ENCODE measurements at places on chromosomes 16 and 17.

DNA sequence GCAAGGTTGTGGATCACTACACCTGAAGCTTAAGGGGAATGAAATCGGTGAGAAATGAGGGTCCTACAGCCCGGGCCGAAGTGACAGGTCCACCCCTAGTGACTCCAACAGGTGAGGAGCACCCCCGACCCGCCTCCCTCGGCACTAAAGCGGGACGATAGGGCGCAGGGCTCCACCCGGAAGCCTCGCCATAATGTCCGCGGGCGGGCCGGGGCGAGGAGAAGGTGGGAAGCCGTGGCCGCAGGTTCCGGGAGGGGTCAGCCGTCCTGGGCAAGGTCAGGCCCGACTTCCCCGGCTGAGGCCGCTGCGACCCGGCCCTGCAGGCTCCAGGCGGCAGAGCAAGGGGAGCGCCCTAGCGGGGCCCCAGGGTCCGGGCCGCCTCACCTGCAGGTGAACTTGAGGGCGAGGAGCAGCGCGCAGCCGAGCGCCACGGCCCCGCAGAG is 543 bp downstream of the TXNDC11 start:
- no peak for DNase-seq

GRCh38 chr17:14198013-14198412 is 38.6 kb downstream of the CDRT15 start:
- no peak for DNase-seq

DNA sequence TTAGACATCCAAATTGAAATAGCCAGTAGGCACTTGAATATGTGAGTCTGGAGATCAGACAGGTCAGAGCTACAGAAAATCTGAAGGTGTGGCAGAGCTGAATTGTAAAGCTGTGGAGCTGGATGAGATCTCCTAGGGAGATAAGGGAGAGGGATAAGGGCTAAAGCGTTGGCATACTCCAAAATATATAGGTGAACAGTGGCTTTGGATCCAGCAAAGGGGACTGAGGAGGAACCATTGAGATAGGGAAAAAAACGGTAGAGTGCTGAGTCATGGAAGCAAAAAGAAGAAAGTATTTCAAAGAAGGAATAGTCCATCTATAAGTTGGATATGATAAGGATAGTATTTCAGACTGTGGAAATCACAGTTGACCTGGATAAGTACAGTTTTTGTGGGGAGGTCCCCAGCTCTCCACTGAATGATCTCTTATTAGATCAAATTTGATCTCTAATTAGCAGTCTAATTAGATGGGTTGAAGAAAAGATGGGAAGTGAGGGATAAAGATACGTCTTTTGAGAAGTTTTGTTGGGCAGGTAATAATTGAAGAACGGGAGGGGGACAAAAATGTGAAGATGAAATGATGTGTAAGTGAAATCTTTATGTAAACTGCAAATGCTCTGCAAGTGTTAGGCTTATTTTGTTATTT is 587 bp upstream of the DBF4B start:
- DNase-seq = no peak

DNA sequence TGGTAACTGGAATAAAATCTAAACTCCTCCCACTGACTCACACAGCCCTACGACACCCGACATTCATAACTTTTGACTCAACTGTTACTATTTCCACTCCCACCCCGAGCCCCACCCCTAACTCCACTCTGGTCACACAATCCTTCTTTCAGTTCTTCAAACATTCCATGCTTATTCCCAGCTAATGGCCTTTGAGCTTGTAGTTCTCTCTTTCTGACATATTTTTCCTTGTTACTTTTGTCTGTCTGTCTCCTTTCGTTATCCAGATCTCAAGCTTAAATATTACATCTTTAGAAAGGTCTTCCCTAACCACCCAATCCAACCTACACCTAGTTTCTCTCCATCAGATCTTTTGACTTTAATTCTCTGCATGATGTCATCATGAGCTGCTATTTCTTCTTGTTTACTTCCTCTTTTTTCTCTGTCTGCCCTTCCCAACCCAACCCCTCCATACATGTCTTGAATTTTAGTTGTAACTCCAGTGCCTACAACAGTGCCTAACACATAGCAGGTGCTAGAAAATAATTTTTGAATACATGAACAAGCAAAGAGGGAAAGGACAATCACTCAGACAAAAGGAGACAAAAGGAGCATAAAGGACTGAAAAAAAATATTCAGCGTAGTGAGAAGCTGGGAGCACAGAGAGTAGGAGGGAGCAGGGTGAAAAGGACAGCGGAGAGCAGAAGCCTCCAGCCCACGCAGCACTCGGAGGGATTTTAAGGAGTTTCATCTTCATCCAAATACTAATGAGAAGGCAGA is 65.2 kb upstream of the SMIM36 start:
- no peak for DNase-seq

GRCh38 chr16:51621610-51622009 is 470.5 kb upstream of the SALL1 start:
- no peak for DNase-seq

DNA sequence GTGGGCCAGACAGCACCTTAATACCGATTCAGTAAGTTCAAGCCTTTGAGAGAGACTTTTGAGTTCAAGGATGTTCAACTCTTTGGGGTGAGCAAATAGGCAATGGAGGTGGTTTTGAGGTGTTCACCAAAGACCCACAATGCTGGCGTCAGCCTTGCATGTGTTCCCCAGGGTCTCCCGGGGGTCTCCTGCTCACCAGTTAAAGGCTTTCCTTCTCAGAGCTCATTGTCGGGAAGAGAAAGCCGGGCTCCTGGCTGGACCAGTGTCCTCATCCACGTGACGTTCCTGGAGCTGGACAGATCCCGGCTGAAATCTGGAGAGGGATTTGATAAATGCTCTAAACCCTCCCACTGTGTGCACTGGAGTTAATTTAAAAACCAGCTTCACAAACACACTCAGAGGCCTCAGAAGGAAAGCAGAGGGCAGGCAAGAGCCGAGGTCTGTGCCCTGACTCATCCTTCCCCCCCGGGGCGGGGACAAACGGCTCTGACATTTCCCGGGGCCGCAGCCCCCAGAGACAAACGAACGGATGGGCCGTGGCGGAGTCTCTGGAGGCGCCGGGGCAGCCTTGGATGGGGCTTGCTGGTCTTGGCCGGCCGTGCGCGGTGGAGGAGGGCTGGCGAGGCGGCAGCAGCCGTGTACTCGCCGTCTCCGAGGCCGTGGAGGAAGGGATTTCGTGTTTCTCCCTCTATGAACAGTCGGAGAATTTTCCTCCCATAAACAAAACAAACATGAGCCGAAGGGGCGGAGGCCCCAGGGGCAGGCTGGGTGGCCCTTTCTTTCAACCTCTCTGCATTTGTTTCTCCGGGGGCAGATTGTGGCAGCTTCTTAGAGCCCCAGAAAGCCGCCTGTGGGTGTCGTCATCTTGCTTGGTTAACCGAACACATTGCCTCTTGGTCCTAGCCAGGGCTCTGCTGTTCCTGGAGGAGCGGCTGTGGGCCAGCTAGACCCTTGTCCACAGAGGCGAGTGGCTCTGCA is 94.2 kb downstream of the NTN1 start:
- no peak for DNase-seq

DNA sequence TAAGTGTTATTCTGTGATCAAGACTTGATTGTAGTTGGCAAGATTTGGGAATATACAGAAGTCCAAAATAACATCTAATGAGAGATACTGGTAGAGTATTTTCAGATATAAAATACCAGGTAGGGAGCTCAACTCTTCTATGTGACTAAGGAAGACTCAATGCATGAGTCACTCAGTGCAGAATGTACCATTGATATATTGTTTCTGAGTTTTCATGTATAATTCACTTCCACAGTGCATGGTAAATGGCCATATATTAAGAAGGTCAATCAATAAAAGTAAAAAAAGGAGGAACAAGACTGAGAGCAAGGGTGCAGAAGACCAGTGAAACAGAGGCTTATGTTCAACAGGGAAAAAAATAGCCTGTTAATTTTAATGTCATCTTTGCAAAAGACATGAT is 1387.9 kb downstream of the CDH8 start:
- no peak for DNase-seq

- no peak for DNase-seq
Measured at GRCh38 chr16:65305266-65305959, 183.6 kb upstream of the CDH11 start.

Data from NCI-H1092 (cell line).